ENCODE measurements at places on chromosomes 3 and 15.

DNA sequence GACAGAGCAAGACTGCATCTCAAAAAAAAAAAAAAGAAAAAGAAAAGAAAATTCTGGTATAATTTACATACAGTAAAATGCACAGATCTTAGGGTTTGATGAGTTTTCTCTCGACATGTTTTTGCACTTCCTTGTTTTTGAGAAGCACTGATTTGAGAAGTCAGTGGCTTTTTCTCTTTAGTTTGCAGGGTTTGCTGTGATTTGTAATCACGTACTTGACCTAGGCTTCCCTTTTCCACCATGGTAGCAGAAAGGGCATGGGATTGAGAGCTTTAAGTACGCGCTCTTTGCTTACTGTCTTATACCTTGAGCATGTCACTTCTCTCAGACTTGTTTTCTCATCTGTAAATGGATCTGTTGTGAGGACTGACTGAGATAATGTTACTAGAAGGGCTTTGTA, 4.1 kb downstream of the VHL start:
- DNase-seq: no peak

DNA sequence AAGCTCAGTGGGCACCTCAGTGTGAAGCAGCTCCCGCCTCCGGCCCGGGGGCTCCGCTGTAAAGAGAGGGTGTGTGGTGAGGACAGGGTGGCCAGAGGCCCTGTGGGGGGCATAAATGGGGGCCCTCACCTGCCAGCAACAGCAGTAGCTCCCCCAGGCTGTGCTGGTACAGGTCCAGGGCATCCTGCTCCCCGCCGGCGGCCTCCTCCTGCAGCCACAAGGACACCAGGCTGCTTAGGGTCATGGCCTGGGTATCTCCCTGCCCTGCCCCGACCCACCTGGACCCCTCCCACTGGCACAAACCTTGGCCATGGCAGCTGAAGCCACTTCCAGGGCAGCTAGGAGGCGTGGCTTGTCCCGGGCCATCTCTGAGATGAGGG, 4.8 kb downstream of the ULK3 start:
- no peak for DNase-seq

GRCh38 chr15:35834866-35835265, 288.9 kb upstream of the DPH6 start:
- no peak for DNase-seq

GRCh38 chr15:97146929-97147870, 813.3 kb upstream of the ARRDC4 start:
- DNase-seq: no peak

DNA sequence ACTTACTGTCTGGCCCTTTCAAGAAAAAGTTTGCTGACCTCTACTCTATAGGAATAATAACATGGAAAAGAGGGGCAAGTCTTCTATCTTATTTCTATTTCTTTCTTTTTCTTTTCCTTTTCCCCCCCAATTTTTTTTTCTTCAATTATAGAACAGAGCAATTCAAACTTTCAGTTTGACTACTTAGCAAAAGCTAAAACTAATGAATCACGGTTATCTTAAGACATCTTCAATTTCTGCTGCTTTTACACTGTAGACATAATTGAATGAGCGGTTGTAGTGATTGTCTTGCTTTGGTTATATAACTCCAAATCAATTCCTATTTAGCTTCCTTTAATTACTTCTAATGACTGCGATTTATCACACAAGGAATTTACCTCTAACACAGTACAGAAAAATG, 74.3 kb upstream of the P2RY1 start:
- DNase-seq: no peak

- DNase-seq: no peak
Observed at GRCh38 chr3:116667791-116668190, 41.8 kb upstream of the TUSC7 start.

- DNase-seq: no peak
Observed at GRCh38 chr3:139044366-139045210, at the start of gene PRR23C. Gene PRR23C, minus strand, starts transcription at chr3:139044892. Its CDS starts 272 bp downstream, at chr3:139044620.

- DNase-seq: no peak
Observed at GRCh38 chr15:25689592-25689991, 173.5 kb downstream of the ATP10A start.

- DNase-seq: no peak
Observed at GRCh38 chr15:95470529-95470928, 860.0 kb upstream of the NR2F2 start.

- no peak for DNase-seq
Observed at GRCh38 chr15:87608238-87609028, 648.1 kb downstream of the NTRK3 start.

- DNase-seq: no peak
Observed at GRCh38 chr15:65289261-65289854, 2.7 kb upstream of the PARP16 start.

Measured in Daoy (cell line).